SIG-M5 (cell line): ENCODE measurements at places on chromosomes 3 and 15.

DNA sequence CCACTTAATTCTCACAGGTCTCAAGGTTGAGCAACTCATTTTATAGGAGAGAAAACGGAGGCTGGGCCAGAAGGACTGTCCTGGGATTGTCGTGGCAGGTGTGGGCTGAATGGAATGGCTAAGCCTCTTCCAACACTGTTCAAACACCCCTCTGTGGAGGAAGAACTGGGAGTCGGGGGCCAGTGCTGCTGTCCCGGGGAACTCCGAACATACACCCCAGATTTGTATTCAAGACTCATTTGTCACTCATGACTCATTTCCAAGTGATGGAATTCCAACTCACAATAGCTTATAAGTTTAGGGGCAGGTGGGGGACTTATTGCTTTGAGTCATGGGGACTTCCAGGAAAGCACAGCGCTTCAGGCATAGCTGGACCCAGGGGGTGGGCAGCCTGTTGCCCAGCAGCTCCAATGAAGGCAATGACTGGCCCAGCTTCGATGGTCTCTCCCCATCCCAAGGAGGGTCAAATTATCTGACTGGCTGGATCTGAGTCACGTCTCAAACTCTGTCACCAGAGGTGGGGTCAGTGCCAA lies 72.5 kb downstream of the TM2D3 start:
- no peak for DNase-seq

- DNase-seq = peak; percentile 4
These were observed 38.5 kb downstream of the IDH2 start for GRCh38 chr15:90063770-90064247.

DNA sequence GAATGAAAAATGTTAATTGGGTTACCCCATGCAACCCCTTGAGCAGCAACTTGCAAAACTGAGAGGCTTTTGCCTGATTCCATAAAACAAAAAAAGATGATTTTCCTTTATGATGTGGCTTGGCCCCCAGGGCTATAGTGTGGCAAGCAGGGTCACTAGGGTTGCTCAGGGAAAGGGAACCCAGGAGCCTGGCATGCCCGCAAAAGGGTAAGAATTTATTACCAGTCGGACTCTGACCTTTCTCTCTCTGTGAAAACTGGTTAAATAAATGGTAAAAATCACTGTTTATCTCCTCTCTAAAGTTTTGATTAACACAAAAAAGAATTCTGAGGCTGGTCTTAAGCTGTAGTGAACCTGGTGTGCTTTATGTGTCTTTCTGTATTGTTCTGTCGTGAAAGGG lies 37.7 kb upstream of the SEC61A1 start:
- DNase-seq = no peak

DNA sequence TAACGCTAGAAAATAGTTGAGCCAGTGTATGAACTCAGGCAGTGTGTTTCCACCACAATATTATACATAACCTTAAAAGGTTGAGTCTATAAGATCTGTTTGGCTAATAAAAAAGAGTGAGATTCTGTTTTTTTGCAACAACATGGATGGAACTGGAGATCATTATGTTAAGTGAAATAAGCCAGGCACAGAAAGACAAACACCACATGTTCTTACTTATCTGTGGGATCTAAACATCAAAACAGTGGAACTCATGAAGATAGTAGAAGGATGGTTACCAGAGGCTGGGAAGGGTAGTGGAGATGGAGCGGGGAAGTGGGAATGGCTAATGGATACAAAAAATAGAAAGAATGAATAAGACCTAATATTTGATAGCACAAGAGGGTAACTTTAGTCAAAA lies 150.7 kb downstream of the GABRG3 start:
- DNase-seq = no peak

GRCh38 chr3:110504901-110505300 lies 566.7 kb upstream of the NECTIN3 start:
- DNase-seq = no peak

GRCh38 chr3:59341459-59341858 lies 291.6 kb upstream of the CFAP20DC start:
- no peak for DNase-seq

DNA sequence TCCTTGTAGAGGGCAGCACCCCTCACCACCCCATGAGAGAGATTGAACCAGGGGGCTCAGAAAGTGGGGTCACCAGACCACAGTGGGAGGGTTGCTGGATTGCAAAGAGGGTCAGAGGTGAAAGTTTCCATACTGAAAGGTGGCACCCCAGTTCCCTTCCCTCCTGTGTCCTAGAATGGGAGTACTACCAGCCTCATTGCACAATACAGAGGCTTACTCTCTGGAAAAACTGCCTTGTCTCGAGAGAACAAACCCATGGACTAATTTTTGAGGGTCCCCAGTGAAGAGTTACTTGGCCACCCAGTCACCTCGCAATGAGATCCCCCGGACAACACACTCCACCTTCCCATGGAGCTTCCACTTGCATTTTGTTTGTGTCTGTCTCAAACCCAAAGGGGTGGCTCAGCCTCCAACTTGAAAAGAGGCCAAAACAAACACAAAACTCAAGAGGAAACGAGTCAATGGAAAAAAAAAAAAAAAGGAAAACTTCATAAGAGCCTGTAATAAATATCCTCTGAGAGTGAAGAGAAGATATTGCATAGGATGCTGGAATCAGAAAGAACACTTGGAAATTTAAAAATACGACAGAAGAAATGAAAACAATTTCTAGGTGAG lies 18.6 kb downstream of the MESP2 start:
- DNase-seq = no peak

GRCh38 chr15:39581793-39582285 lies 960 bp downstream of the THBS1 start:
- DNase-seq = no peak

- no peak for DNase-seq
These were observed 15.6 kb downstream of the LSAMP start for GRCh38 chr3:116429479-116430269.

GRCh38 chr3:196471551-196471950 lies 32.0 kb downstream of the RNF168 start:
- no peak for DNase-seq

DNA sequence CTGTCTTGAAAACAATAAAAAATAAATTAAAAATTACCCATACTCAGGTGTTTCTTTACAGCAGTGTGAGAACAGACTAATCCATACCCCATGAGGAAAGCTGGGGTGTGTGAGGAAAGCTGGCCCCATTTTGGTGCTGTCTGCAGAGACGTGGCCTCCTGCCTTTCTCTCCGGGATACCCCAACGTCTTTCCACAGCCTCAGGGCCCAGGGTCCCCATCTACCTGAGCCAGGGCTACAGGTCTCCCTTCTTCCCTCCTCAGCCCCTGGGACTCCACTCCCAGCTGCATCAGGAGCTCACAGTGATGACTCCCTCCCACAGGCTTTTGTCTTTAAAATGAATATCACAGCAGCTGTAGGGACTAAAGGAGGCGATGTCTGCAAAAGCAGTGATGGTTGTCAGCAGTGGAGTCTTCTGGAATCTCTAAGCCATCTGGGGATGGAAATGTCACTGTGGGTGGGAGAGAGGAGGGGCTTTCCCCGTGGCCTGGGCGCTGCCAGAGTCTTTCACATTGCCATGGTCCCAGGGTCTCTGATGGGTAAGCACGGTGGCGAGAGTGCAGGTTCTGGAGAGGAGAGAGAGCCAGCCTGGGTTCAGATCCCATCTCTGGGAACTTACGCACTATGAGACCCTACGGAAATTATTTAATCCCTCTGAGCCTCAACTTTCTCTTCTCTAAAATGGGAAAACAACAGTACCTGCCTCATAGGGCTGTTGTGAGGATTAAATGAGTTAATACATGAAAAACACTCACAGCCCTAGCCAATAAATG lies 259.3 kb downstream of the PLCL2 start:
- DNase-seq = no peak

- no peak for DNase-seq
These were observed 84.6 kb downstream of the CD47 start for GRCh38 chr3:108006077-108006771.

GRCh38 chr3:124631727-124632126 lies 98.5 kb upstream of the UMPS start:
- no peak for DNase-seq

DNA sequence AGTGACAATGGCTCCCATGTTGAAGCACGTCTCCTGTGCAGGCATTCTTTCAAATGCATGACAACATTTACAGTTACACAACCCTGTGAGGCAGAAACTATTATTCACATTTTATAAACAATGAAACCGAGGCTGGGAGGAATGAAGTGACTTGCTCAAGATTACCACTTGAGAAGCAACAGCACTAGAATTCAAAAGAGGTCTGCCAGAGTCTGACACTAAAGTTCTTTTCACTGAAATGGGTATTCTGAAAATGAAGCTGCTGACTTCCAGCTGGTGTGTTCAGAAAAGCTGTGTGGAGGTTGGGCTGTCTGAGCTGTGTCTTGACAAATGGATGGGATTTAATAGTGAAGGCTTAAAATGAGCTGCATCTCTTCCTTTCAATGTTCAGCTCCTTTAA lies 104.4 kb downstream of the THSD4 start:
- no peak for DNase-seq
